Spinal cord (tissue), 10 donors: ENCODE measurements at places on chromosomes 6 and 20. TPM values are rescaled to one million over a fixed set of nuclear protein-coding genes. Genes with fewer than 3 reads are reported as not detected.

DNA sequence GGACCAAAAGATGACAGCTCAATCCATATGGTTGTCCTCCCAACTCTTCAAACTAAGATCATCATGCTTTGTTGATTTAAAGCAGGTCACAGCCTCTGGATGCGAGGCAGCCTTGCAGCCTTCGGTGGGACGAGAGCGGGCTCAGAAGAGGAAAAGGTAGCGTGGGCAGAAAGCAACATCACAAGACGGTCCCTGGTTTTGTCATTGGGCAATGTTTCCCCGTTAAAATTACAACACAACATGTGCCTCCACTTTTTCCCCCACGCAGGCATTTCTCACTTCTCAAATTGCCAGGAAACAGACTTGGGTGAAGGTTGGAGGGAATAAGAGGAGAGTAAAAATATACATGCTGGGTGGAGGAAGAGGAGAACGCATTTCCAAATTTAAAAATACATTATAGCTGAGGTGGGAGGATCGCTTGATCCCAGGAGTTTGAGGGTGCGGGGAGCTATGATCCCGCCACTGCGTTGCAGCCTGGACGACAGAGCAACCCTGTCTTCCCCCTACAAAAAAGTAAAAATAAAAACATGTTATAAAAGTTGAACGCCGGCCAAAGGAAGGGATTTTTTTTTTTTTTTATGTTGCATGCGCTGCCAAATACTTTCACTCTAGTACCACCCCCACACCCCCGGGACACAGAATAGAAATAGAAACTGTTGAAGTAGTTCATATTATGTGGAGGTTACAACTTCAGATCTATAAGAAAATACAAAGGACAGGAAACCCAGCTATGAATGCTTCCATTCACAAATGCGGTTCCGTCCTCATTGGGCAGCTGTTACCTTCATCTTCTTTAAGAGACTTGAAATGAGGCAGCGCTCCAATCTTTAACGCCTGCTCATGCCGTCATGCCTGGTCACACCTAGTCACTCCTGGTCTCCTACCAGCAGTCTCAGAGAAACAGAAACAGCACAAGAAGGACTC lies 13.9 kb upstream of the NAA20 start:
- peak; percentile 68 for DNase-seq

- no peak for DNase-seq
These were observed 11.8 kb downstream of the MAP3K4 start for GRCh38 chr6:161003336-161003735.

DNA sequence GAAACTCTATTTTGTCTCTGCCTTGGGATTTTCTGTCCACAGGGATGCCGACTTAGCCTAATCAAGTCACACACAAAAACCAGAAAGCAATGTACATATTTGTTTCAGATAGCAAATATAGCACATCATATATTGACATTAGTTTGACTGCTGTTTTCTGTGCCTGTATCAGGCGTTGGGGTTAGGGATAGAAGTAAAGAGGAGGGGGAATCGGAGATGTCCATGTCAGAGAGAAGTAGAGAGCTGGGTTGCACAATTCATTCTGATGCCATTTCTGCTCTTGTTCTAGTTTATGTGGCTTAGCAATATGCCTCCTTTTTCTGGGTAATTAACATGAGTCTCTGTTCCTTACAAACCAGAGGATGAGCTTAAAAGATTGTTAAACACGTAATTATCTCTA lies 14.7 kb upstream of the IPCEF1 start:
- no peak for DNase-seq

GRCh38 chr6:150068151-150068550 lies 770 bp downstream of the ULBP3 start:
- DNase-seq = no peak

DNA sequence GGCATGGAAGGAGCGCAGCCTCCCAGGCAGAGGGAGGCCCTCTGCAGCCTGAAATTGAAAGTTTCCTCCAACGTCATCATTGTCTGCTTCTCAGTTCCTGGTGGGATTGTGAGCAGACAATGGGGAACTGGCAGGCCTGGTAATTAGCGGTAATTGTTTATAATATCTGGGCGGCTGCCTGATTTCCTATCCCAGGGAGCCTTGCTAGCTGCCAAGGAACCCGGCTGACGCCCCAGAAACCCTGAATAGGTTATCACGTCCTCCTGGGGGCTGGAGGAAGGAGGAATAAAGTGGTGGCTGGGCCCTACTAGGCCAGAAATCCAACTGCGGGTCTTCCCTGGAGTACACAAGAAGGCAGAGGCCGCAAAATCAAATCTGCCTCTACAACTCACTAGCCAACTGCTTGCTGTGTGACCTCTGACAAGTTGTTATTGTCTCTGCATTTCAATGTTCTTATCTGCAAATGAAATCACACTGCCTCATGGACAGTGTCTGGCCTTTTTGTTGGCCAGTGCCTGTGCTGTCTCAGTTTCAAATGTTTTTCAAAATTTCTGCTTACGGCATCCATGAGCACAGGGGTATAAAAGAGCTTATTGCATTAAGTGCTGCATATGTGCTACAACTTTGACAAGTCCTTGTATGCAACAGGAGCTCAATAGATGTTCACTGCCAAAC lies 16.9 kb downstream of the KCNK15 start:
- DNase-seq = no peak

DNA sequence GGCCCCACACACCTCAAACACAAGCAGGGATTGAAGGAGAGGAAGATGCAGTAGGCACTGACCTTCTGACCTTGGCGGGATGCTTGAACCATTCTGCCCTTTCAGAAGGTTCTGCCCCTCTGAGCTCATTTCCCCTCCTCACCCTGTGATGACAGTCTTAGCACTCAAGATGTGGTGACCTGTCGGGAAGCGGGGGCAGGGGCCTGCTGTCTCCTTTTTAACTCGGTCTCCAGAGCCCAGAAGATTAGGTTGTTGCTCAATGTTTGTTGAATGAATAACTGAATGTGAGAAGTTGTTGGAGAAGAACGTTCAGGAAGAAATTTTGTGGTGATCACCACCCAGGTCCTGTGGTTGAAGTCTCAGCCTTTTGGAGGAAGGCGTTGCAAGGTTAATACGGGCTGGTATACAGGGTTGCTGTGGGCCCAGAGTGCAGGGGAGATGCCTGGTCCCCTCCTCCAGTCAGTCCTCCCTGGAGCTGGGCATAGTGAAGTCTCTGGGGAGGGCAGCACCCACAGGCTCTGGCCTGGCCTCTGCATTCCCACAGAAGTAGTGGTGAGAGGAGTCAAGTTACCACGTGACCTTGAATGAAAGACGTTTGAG lies 49.7 kb upstream of the FUCA2 start:
- no peak for DNase-seq

DNA sequence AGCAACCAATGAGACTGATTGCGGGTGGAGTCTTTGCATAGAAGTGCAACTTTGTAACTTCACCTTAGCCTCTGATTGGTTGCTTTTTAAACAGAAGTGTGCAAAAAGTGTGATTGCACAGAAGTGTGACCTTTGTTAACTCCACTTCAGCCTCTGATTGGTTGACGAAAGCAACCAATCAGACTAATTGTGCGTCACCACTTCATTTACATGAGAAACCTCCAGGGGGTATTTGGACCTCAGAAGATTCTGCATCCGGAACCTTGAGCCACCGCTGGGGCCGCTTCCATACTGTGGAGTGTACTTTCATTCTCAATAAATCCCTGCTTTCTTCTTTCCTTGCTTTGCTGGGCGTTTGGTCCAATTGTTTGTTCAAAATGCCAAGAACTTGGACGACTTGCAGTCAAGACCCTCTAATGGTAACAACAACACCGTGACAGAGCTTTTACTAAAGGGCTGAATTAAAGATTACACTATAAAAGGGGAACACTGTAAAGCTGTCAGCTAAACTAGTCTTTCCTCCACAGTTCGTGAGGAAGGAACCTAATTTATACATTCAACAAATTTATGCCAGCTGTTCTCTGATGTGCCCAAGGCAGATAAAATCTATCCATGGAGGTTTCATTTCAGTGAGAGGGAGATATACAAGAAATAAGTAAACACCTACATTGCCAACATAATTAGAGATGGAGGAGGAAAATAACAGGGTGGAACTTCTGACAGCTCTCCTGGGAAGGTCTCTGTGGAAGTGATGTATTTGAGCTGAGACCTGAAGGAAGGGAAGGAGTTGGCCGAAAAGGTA lies 1.4 kb upstream of the HECA start:
- DNase-seq = no peak

DNA sequence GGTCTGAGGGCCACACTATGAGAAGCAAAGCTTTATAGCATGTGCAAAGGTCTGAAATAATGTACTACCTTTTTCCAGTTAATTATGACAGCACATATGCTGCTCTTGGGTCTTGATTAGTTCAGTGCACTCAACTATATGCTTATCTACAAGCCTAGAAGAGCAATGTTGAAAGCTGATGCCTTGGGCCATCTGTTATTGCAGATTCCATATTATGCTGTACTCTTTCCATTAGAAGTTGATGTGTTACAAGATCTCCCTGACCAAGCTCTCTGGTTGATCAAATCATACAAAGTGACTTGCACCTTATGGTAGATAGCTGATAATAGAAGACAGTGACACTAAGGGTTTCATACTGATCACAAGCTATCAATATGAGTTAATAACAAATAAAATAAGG lies 327.3 kb downstream of the FRK start:
- DNase-seq = no peak

GRCh38 chr20:33119725-33120720 lies 40.6 kb downstream of the BPIFB4 start:
- DNase-seq = no peak

DNA sequence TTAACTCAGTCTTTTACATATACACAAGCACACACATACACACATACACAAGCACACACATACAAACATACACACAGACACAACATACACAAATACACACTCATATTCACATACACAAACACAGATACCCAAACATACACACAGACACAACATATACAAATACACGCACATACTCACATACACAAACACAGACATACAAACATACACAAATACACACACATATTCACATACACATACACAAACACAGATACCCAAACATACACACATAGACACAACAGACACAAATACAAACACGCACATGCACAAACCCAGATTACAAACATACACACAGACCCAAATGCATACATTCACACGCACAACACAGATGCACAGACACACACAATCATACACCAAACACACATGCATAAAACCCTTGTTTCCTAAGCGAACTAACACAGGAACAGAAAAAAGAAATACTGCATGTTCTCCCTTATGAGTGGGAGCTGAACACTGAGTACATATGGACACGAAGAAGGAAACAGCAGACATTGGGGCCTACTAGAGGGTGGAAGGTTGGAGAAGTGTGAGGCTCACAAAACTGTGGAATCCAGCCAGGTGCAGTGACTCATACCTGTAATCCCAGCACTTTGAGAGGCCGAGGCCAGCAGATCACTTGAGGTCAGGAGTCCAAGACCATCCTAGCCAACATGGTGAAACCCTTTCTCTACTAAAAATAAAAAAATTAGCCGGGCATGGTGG lies 34.2 kb downstream of the PIM1 start:
- no peak for DNase-seq

DNA sequence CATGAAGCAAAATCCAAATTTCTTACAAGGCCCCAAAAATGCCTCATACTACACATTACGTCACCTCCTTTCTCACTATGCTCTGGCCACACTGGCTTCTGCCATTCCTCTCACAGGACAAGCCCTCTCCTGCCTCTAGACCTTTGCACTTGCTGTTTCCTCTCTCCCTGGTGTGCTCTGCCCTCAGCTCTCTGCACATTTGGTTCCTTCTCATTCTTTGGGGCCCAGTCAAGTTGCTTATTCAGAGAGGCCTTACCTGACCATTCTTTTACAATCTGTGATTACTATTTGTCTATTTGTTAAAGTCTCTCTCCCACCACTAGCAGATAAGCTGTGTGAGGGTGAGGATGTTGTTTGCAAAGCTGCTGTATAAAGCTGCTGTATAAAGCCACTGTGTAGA lies 15.4 kb upstream of the GSTA4 start:
- no peak for DNase-seq

GRCh38 chr6:153790048-153790447 lies 249.0 kb upstream of the OPRM1 start:
- DNase-seq = no peak

GRCh38 chr6:52513464-52513863 lies 63.4 kb downstream of the TRAM2 start:
- DNase-seq = no peak

GRCh38 chr6:84061174-84061573 lies 27.6 kb downstream of the MRAP2 start:
- DNase-seq = no peak

DNA sequence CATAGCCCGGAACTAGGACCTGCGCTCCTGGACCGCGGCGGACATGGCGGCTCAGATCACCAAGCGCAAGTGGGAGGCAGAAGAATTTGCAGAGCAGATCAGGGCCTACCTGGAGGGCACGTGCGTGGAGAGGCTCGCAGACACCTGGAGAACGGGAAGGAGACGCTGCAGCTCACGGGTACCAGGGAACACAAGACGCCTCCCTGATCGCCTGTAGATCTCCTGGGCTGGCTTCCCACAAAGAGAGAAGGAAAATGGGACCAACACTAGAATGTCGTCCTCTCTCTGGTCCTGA lies 15.1 kb upstream of the HLA-A start:
- DNase-seq = no peak

GRCh38 chr6:130322673-130323268 lies 43.0 kb upstream of the TMEM200A start:
- peak; percentile 38 for DNase-seq

DNA sequence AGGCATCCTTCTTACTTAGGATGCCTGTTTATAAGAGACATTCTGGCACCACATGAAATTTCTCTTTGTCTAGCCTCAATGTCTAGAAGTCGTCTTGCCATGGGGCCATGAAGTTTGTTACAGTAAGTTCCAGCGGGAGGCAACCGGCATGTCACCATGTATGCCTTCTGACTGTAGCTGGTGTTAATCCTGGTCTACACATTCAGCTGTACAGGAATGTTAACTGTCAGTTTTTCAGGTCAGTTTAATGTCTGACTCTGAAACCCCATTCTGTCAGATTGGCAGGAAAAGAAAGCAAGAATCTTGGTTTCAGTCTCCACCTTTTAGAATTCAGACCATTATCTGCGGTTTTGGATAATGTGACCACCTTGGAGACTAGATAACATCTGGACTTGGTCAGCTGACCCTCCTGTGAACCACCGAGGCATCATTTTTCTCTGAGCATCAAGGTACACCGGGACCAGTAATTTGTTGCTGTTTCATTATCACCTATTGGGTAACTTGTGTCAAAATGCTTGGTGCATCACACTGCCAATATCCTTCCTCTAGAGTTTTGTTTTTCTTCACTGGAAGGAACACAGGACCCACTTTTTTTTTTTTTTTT lies 228.7 kb downstream of the DOK5 start:
- DNase-seq = no peak

FOXP4 gene
- 9.0 TPM for total RNA-seq

DNAH8 gene
- 0.10 TPM for total RNA-seq

PROKR2 gene
- 0.66 TPM for total RNA-seq

TNFRSF6B gene
- 1.1 TPM for total RNA-seq

ESR1 gene
- total RNA-seq = 0.20 TPM

OPRL1 gene
- total RNA-seq = 5.2 TPM

SLC24A3 gene
- total RNA-seq = 17.5 TPM

TXLNB gene
- total RNA-seq = 3.1 TPM

CALHM6 gene
- 8.5 TPM for total RNA-seq

OXT gene
- 0.33 TPM for total RNA-seq

FABP7 gene
- 138 TPM for total RNA-seq

HLA-DRB1 gene
- total RNA-seq = 61.3 TPM
